HepG2 (cell line): ENCODE measurements at places on chromosomes 5 and 9. TPM values are rescaled to one million over a fixed set of nuclear protein-coding genes. Genes with fewer than 3 reads are reported as not detected.

The PCDHA1 gene
- not detected in 2 replicates for total RNA-seq

The SPINK13 gene
- total RNA-seq, result not detected in 2 replicates

The CDH10 gene
- total RNA-seq, result 0.04 TPM in 1 of 2 replicates, not detected in the other

The PAEP gene
- 0.38 and 0.75 TPM in 2 replicates for total RNA-seq

The FOXD4L3 gene
- not detected in 2 replicates for total RNA-seq

DNA sequence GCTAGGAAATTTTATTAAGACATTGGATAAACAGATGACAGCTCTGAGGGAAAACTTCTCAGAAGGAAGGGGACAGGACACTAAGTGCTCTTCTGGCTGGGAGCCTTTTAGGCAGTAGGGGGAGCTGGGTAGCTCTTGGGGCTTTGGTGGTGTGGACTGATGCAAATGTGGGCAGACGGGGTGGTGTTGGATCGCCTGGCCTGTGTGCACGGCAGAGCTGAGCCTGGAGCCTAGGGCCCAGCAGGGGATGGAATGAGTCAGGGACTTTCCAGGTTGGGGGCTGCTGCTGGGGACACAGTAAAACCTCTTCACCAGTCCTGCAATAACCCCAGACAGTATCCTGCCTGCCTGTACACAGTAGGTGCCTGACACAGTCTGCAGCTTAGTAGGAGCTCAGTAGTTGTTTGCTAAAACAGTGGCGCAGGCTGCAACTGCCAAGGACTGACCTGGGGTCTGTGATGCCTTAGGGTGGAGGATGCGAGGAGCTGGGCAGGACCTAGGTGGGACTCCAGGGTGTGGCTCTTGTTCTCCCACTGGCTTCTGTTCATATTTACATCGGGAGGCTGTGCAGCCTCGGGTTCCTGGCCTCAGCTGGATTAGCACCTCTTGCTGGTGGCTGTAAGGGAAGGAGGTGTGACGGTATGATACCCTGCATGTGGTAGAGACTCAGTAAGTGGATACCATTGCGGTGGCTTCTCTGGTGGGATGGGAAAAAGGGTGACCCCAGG, 83.8 kb downstream of the DAB2IP start:
- DNase-seq, result peak; percentile 62

DNA sequence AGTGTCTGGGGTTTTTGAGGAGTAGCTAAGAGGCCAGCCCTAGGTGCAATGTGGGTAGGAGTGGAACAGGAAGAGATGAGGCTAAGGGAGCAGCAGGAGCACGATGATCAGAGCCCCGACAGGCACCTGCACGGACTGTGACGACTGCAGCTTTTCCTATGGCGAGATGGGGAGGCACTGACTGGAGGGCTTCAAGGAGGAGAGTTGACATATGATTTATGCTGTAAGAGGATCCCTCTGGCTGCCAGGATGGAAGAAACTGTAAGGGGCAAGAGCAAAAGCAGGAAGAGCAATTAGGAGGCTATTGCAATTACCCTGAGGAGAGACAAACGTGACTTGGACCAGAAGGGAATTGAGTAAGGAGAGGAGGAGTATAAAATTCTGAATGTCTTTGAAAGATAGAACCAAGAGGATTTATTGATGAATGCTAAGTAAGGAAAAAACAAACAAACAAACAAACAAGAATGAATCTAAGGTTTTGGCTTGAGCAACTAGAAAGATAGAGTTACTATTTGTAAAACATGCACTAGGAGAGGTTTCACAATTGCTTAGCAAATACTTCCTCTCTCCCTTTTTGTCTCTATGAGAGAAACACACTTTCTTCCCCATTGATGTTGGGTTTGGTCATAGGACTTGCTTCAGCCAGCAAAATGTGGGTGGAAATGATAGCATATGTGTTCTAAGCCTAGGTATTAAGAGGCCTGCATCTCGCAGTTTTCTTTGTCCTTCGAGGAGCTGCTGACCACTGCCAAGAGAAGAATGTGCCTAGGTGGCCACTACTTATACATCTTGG, 32.9 kb downstream of the TRPC7 start:
- DNase-seq, result no peak

DNA sequence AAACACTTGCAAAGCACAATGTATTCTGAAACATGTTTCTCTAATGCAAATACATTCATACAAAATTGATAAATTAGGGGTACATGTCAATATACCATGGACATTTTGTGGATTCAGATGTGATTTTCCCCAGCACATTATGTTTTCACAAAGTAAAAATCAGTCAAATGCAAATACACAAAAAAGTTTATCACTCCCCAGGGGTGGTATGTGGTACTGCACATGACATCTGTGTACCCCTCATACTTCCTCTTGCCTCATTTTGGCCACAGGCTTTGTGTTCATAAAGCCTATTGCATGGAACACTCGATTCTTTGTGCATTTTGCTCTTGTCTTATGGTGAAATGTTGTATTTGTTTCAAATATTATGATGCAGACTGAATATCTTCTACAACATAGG, 116.8 kb upstream of the PDE4D start:
- DNase-seq, result no peak

DNA sequence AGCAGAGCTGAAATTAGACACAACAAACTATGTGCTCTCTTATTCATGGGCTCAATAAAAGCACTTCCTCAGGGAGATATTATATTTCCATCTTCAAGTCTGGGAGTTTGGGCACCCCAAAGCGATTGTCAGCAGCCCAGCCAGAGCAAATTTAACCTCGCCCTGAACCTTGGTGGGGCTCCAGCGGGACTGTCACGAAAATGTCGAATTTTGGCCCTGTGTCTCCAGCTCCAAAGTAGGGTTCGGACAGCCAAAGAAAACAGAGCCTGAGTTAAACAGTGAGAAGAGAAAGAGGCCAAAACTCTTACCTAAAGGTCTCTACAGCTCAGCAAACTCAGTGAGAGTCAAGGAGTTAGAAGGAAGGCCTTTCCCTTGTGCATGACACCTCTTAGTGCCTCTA, 432.9 kb downstream of the SPATA31D1 start:
- DNase-seq, result no peak

- DNase-seq, result no peak
Observed at GRCh38 chr5:66737096-66737495, 140.9 kb downstream of the MAST4 start.

- DNase-seq, result no peak
Observed at GRCh38 chr5:32029261-32029660, 144.9 kb downstream of the GOLPH3 start.

GRCh38 chr5:111829701-111830100, 72.7 kb upstream of the NREP start:
- no peak for DNase-seq

GRCh38 chr9:17863213-17863883, 284.5 kb downstream of the SH3GL2 start:
- DNase-seq, result no peak

DNA sequence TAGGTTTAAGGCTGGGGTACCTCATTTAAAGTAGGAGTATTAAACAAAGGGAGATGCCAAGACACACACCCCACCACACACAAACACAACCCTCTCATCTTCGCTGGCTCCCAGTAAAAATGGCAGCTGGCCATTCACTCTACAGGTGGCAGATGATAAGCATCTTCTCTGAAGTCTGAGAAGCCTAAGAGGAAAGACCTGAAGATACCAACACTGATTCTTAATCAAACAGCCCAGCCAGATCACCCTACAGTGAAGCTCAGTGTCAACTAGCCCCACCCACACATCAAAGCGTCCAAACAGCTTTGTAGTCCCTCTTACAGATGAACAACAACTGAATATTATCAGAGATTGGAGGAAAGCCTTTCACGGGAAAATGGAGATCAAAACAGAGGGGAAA, 59.5 kb downstream of the SPOCK1 start:
- no peak for DNase-seq

GRCh38 chr5:133289686-133290367, 238.0 kb downstream of the HSPA4 start:
- no peak for DNase-seq
